ENCODE measurements at places on chromosomes 5 and 9.

DNA sequence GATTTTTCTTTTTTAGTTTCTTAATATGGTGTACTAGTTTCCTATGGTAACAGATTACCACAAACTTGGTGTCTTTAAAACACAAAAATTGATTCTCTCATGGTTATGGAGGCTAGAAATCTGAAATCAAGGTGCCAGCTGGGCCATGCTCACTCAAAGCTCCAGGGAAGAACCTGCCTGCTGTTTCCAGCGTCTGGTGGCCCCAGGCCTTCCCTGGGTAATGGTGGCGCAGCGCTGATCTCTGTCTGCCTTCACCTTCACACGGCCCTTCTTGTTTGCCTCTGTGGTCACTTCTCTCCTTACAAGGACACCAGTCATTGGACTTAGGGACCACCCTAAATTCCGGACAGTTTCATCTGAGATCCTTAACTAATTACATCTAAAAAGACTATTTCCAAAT, 70.5 kb upstream of the GFPT2 start:
- DNase-seq = no peak

GRCh38 chr5:175697846-175698245, 40.0 kb downstream of the HRH2 start:
- no peak for DNase-seq

DNA sequence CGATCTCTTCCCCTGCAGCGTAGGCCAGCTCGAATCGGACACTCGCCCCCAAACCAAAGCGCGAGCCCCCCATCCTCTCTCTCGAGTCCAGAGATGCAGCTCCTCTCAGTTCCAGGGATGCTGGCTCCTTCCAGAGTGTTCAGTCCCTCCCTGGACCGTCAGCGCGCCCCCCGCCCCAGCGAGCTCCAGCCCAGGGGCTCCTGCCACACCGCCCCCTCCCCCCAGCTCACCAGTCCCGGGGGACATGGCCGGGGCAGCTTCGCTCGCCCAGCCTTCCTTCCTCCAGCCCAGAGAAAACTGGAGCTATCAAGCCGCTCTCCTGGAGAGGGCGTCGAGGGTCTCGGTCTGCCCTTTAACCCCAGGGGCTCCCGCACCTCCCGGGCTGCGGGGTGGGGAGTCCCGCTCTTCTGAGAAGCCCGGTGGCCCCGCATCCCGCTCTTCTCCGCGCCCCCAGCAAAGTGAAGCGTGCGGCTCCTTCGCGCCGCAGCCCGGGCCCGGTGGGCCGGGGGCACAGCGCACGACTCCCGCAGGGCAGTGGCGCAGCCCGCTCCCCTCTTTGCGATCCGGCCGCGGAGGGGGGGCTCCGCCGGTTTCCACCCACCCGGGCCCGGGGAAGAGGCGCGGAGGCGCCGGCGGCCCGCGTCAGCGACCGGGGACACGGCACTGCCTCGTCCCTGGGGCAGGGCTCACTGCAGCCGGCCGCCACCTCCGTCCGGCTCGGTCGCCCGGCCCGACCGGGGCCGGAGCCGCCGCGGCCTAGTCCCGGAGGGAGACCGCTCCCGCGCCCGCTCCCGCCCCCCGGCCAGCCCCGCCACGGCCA, 587 bp downstream of the MIER3 start:
- DNase-seq = no peak

DNA sequence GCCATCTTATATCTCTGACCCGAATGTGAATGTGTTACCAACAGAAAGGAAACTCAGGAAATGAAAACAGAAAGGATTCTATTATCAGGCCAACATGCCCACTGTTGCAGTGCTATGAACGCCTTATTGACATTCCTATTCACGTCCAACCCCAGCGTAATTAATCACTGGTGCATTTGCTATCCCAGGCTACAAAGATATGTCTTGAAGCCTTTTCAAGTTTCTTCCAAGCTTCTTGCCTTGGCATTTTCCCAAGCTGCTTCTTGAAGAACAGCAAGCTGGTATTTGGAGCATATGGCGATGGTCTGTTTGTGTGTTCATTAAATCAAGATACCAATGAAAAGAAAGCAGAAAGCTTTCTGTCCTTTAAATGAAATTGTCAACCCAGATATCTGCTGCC, 579.2 kb upstream of the ZNF462 start:
- DNase-seq = no peak

DNA sequence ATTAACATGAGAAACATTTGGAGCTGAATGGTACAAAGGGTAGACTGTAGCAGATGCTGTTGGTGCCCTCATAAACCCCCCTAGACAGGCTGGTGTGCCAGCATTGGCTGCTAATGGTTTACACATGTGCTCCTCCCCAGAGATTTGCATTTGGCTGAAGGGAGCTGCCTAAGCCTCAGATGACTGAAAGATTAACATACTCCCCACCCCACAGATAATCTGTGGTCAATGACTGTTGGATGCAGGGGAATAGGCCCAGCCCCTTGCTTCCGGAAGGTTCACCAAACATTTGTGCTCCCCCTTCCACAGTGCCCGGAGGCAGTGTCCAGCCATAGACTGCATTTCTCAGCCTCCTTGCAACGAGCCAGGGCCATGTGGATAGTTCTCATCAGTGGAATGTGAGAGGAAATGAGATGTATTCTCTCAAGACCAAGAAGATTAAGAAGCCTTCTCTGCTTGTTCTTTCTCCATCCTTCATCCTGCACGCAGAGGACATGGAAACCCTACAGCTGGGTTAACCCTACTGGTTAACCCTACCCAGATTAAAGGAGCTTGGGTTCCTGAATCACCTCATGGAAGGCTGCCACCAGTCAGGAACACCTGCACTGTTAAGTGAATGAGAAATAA, 79.6 kb downstream of the PHAX start:
- no peak for DNase-seq
